ENCODE measurements at places on chromosomes 6 and 20.
A peak's percentile ranks its signal among the peaks of the same experiment; 100 is the strongest.

DNA sequence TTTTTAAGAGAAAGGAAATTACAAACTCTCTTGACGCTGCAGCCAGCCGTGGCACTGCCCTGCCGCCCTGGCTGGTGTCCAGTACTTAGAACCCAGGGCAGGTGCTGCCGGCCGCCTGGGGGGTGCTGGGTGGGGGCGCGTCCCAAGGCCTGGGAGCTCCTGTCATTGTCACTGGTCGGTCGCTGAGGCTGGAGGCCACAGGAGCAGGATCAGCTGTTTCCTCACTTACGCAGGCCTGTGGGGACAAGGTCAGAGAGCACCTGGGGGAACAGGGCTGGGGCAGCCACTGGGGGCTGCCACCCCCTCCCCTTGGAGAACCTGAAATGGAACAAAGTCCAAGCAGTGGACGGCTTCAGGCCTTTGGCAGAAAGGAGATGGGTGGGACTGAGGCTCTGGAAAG, 5.6 kb downstream of the BIRC7 start:
- no peak for DNase-seq

- no peak for DNase-seq
Observed at GRCh38 chr20:42544926-42545325, 644.8 kb downstream of the PTPRT start.

DNA sequence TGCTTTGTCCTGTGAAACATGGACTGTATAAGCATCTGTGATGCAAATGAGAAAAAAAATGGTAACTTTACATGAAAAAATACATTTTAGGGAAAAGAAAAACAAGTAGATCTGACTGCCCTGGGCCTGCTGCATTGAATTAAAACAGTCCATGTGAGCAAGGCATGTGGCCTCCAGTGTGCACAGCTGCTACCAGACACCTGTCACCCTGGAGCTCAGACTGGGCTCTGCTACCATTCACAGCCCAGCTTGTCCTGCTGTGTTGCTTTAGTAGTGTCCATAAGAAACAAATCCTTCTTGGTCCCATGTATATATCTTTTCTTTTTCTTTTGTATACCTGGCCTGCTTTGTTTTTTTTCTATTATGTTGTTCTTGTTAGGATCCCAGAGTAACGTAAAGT, 315.9 kb downstream of the NKAIN2 start:
- DNase-seq, result no peak

GRCh38 chr6:138107078-138107751, at the start of gene PERP:
Gene PERP, minus strand, starts transcription at chr6:138107419. Its CDS starts 79 bp downstream, at chr6:138107340.
- DNase-seq, result peak; percentile 76

DNA sequence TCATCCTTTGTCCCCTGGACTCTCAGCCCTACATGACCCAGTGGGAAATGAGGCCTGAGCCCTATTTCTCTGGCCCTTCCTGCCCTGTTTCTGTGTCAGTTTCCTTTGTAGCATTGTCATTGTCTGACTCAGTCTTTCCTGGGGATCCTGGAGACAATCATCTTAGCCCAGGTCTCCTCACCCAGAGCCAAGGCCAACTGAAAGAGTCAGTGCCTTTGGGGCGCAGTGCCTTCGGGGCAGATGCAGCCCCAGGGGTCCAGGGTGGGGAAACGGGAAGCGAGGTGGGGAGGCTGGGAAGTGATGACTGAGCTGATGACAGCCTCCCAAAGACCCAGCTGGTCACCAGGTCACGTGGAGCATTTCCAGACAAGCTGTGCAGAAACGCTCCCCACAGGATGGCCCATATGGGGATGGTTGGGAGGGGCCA, 93.3 kb upstream of the SULF2 start:
- no peak for DNase-seq

DNA sequence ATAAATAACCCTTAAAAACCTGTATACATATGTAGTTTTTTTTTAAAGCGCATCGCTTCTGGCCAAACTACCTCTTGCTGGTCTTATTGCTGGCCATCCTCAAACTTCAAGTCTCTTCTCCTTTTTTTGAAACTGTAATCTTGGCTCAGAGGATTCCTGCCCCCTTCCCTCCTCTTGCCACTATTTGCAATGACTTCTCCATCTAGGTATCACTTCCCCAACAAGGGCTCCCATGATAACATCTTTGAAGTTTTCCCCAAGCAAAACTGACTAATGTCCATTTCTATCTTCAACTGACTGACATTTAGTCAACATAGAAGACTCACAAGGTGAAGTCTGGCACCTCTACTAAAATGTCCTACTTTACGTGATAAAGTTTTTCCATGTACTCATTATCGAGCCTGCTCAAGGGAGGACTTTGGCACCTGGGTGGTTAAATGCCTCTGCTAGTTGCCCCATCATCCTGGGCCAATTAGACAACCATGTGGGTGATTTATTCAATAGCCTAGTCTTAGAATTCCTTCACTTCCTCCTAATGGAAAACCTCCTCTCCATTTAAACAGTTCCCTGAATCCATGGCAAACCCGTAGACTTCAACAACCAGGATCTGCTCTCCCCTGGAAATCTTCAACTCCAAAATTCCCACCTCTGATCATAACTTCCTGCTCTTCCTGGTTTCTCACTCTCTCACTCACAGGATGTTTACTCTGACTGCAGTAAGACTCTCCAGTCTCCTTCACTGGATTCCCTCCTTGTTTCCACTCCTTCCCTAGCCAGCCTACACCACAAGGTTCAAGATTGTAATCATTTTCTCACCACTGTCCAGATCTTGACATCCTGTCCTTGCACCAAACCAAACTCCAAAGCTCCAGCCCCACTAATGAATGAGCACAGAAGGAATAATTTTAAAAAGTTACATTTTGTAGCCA, 9.4 kb upstream of the PLAGL1 start:
- no peak for DNase-seq

DNA sequence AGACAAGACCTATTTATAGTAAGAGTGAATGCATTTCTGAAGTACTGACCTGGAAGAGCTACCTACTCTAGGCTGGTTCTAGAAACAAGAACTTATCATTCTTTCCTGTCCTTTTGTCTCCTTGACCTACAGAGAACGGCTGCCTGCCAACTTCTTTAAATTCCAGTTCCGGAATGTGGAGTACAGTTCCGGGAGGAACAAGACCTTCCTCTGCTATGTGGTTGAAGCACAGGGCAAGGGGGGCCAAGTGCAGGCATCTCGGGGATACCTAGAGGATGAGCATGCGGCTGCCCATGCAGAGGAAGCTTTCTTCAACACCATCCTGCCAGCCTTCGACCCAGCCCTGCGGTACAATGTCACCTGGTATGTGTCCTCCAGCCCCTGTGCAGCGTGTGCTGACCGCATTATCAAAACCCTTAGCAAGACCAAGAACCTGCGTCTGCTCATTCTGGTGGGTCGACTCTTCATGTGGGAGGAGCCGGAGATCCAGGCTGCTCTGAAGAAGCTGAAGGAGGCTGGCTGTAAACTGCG, 8.3 kb downstream of the APOBEC2 start:
- no peak for DNase-seq

DNA sequence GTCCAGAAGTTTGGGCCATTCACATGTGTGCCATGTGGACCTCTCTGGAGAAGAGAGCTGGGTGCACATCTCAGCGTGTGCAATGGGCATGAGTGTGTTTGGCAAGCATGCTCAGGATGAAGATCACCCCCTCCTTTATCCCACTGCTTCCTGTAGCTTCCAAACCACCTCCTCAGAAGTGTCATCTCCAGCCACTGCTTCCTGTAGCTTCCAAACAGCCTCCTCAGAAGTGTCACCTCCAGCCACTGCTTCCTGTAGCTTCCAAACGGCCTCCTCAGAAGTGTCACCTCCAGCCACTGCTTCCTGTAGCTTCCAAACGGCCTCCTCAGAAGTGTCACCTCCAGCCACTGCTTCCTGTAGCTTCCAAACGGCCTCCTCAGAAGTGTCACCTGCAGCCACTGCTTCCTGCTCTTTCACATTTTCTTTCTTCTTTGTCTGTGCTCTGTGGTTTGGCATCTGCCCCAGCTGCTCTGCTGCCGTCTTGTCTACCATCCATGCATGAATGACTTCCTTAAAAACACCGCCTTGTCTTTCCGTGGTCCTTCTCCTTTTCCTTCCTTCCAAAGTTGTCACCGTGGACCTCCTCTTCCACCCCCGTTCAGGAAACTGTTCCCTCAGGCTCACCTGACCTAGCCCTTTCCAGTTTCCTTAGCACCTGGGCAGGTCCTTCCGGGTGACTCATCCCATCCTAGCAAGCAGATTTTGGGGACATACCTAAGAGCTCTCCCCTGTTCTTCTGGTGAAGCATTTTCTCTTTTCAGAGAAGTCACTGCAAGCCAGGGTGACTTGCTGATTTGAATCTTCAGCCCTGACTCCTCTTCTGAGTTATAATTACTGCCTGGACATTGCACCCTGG, 43.5 kb upstream of the TIAM2 start:
- DNase-seq, result no peak

DNA sequence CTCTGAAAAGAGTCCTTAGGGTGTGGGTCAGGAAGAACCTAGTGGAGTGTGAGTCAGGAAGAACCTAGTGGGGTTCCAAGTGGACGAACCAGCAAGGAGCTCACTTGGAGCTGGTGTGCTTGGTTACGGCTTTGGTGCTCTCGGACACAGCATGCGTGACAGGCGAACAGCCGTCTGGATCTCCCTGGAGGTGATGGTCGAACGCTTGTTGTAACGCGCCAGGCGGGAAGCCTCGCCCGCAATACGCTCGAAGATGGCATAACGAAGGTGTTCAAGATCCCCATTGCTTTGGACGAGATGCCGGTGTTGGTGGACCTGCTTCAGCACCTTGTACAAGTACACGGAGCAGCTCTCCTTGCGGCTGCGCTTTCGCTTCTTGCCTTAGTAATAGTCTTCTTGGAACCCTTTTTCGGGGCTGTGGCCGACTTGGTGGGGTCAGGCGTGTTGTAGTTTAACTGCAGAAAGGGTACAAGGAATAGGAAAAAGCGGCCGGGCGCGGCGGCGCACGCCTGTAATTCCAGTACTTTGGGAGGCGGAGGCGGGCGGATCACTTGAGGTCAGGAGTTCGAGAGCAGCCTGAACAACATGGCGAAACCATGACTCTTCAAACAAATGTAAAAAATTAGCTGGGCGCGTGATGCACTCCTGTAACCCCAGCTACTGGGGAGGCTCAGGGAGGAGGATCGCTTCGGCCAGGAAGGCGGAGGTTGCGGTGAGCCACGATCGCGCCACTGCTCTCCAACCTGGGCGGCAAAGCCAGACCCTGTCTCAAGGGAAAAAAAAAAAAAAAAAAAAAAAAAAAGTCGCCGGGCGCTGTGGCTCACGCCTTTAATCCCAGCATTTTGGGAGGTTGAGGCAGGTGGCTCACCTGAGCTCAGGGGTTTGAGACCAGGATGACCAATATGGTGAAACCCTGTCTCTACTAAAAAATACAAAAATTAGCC, 48.0 kb downstream of the OR2B2 start:
- DNase-seq, result peak; percentile 52

DNA sequence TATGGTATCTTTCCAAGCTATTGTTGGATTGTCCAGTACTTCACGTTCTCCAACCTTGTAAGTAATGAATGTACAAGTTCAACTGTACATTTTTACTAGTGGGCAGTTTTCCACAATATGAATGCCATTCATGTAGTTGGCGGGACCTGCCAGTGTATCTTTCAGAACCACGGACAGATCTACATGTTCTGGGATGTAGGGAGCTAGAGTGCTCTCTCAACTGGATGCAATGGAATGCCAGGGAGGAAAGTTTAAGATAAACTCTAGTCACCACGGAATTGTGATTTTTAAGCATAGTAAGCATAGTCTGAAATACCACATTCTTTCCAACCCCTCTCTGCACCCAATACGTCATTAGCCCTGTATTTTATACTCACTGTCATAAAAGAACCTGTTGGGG, 21.5 kb upstream of the HLA-C start:
- DNase-seq, result no peak

- DNase-seq, result no peak
Observed at GRCh38 chr20:58037631-58038030, 190.8 kb downstream of the ANKRD60 start.

GRCh38 chr20:63009988-63010769, 3.4 kb upstream of the BHLHE23 start:
- DNase-seq, result peak; percentile 83

- no peak for DNase-seq
Observed at GRCh38 chr6:41298785-41299502, 12.5 kb upstream of the TREM1 start.

GRCh38 chr6:20827798-20828197, 293.5 kb downstream of the CDKAL1 start:
- DNase-seq, result no peak

GRCh38 chr20:37179683-37180524, 556 bp upstream of the MROH8 start:
- peak; percentile 17 for DNase-seq

GRCh38 chr6:70336996-70337742, 34.3 kb upstream of the COL9A1 start:
- no peak for DNase-seq

- DNase-seq, result peak; percentile 59
Observed at GRCh38 chr20:62739581-62740285, 31.1 kb downstream of the NTSR1 start.

GRCh38 chr20:58546756-58547622, 31.8 kb upstream of the APCDD1L start:
- DNase-seq, result no peak

DNA sequence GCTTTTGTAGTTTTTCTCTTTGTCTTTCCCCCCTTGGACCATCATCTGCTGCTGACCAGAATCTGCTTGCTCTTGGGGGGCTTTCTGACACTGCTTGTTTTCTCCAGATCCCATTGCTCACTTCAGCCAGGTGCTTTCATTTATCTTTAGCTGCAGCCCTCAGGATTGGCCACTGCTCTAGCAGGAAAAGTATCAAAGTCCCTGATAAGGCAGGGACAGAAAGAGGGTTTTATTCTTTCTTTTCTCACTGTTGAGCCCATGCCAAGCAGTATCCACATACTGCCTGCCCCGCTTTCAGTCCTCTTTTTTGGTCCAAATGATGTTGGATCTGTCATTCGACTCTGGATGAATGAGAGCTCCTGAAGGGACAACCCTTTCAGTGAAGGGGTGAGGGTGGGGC, 141.4 kb downstream of the DNAH8 start:
- no peak for DNase-seq

DNA sequence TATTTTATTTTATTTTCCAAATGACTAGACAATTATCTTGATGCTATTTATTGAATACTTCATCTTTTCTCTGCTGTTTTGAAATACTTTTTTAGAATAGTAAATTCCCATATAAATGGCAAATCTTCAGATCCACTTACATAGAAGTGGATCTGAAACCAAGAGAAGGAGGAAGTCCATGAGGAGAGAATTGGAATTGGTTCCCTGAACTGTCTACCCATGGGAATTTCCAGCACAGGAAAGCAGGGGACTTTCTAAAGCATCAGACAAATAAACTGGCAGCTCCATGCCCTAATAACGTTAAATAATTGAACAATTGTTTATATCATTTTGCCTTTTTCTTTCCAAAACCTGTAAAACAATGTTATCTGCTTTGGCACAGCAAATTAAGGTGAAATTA, 47.1 kb upstream of the PNRC1 start:
- DNase-seq, result no peak

- no peak for DNase-seq
Observed at GRCh38 chr6:127539272-127539671, 20.1 kb upstream of the MTCL3 start.

- no peak for DNase-seq
Observed at GRCh38 chr6:138393871-138394783, 9.9 kb upstream of the HEBP2 start.

- DNase-seq, result no peak
Observed at GRCh38 chr6:129478379-129478778, 231.6 kb downstream of the ARHGAP18 start.
